Prostate gland (tissue), 2 donors: ENCODE measurements at places on chromosomes 4 and X. TPM values are rescaled to one million over a fixed set of nuclear protein-coding genes. Genes with fewer than 3 reads are reported as not detected.

DNA sequence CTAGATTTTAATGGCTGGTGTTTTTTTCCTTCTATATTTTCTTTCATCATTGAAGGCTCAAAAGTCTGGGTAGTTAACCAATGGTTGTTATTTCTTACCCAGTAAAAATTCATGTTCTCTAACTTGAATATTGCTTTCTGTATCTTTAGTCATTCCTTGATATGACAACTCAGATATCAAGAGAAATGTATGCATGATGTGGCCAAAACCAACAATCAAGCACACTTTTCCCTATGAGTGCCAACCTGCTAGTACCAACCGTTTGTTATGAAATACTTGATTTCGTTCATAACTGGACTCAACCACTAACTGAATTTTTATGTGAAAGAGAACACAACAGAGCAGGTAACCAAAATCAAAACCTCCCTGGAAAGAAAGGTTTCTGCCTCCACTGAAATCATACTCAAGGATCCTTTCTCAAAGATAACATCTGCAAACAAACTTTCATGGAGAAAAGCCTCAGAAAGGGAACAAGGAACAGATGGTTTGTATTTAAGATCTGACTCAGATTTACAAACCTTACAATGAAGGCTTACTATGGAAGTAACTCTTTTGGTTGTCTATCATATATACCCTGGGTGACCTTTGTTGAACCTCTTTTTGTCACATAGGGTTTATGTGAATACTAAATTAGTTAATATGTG lies 8.3 kb upstream of the VEGFC start:
- DNase-seq, result peak; percentile 23

DNA sequence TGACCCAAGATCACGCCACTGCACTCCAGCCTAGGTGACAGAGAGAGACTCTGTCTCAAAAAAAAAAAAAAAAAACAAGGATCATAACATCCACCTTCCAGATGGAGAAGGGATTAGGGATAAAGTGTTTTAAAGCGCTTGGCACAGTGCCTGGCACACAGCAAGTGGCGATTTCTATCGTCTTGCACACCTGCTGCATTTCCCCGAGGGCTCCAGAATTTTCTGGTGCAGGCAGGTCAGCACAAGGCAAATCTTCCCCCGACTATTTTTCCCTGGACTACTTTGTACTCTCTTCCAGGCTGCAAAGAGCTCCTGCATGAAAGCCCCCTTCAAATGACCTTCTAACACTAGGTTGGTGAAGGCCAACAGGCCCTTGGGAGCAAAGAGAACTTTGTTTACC lies 57.3 kb downstream of the APBB2 start:
- DNase-seq, result no peak

DNA sequence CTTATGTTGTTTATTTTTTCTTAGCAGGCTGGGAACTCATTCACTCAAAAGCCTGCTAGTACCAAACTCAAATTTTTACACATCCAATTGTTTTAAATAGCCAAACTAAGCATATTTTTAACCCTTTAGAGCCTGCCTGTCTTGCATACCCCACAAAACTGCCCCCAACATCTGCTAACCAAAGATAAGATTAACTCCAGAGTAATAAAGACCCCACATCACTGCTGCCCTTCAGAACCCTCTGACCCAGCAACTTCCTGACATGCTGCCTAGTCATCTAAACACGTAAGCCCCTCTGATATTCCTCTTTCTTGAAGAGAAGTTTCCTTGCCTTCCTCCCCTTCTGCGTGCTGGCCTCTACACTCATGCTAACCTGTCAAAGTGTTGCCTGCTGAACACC lies 60.7 kb upstream of the ASB12 start:
- DNase-seq, result no peak

Gene ZXDA
- total RNA-seq, result 8.7 TPM

Gene XAGE1A
- total RNA-seq, result 29.7 TPM
